ENCODE measurements at places on chromosomes 6 and 20. TPM values are rescaled to one million over a fixed set of nuclear protein-coding genes. Genes with fewer than 3 reads are reported as not detected.

Gene CCN6
- 0.17 TPM for total RNA-seq

Gene GTF2H4
- total RNA-seq, result 71.3 TPM

GRCh38 chr6:81752084-81752920 lies at the start of gene TENT5A:
Gene TENT5A, minus strand, starts transcription at chr6:81752681. Its CDS starts 540 bp downstream, at chr6:81752141.
- DNase-seq, result peak; percentile 78

GRCh38 chr20:63738687-63739129 lies 868 bp upstream of the SLC2A4RG start:
- DNase-seq, result no peak

GRCh38 chr6:110543106-110543505 lies 66.7 kb upstream of the SLC22A16 start:
- no peak for DNase-seq

- DNase-seq, result no peak
These were observed 109.9 kb downstream of the NOL4L start for GRCh38 chr20:32474967-32475811.

DNA sequence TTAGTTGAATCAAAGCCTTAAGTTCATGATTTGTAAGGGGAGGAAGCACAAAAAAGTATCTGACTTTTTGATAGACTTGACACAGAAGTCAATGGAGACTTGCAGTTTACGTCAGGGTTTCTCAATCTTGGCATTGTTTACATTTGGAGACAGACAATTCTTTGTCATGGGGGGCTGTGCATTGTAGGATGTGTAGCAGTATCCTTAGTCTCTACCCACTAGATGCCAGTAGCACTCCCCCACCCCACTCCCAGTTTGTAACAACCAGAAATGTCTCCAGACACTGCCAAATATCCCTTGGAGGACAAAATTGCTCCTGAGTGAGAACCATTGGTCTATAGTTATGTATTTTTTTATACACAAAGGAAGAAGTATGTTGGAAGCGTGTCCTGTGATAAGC lies 434.1 kb downstream of the RFPL4B start:
- DNase-seq, result no peak

GRCh38 chr6:42441697-42442081 lies 10.0 kb downstream of the TRERF1 start:
- DNase-seq, result no peak
